Inflammatory macrophage treated with lipopolysaccharide for 1 hour (primary cell): ENCODE measurements at places on chromosomes 13 and 19.

- DNase-seq = peak; percentile 62
These were observed 427.9 kb downstream of the ZNF536 start for GRCh38 chr19:30799865-30800755.

DNA sequence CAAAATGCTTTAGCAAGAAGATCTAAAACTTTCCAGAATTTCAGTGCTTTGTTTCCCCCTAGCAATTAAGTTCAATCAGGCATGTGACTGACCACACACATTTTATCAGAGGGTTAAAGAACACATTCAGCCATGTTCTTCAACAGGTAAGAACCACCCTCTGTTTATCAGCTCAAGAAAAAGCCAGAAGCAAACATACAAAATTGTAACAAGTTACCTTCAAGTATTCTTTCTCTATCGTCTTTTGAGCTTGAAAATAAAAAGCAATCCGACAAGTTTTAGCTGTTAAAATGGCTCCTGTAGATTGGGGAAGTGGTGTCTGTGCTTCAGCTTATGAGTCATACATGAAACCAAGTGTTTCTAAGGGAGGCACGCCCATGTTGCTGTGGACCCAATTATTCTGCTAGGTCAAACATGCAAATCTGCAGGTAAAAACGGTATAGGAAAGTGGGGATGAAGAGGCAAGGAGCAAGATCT is at the start of gene ELF1:
Gene ELF1 (minus strand): TSS at position 306 of the 477 bp plus-strand sequence. CDS start 37,262 bp downstream, outside the sequence.
- DNase-seq = peak; percentile 88

DNA sequence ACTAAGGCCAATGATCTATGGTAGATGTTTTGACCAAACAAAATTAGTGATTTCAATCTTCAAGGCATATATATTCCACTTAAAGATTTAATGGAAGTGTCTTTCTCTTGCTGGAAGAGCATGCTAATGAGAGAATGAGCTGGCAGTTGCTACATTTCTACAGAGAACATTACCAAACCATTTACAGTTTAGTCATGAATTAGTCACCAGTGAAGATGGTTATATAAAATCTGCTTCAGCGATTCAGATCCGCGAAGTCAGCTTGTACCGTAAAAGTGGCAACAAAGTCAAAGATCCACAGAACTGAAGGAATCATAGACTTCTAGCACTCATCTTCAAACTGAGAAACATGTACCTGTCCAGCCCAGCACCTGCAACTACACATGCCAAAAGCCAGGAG is 156.3 kb downstream of the SLITRK5 start:
- DNase-seq = no peak

GRCh38 chr13:75222031-75222430 is 259.9 kb downstream of the TBC1D4 start:
- DNase-seq = peak; percentile 5

- no peak for DNase-seq
These were observed 13.3 kb downstream of the TMEM150B start for GRCh38 chr19:55311797-55312196.
